ENCODE measurements at places on chromosomes 6 and 20.

DNA sequence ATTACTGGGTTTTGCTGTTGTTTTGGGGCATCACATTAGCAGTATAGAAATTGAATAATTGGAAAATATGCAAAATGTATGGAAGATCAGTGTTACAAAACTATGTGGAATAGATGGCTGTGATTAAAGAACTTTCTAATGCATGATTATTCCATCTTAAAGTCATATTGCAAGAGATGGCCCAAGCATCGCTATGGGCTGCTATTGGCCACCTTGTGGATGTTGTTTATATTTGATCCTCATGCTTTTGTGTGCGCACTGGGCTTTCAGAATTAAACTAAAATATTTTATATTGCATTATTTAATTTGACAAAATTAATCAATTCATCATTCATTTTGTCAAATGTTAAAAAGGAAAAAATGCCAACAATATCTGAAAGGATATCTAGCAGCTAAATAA lies 16.1 kb upstream of the HMGN3 start:
- no peak for DNase-seq

DNA sequence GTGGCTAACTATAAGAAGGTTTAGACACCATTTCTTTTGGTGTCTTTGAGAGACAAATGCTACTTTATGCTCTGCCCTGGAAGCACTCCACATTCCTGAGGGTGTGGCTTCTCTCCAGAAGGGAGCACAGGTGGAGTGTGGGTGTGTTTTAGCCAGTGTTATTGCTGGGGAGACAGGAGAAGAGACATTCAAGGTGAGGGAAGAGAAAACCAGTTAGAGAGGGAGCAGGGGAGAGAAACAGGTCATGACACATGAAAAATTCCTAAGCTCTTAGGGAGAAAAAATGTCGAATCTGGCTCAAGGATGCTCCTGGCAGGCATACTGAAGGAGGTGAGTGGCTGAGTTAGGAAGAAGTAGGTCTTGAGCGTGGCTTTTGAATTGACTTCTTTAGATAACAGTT lies 292.8 kb downstream of the CLIC5 start:
- DNase-seq: no peak

DNA sequence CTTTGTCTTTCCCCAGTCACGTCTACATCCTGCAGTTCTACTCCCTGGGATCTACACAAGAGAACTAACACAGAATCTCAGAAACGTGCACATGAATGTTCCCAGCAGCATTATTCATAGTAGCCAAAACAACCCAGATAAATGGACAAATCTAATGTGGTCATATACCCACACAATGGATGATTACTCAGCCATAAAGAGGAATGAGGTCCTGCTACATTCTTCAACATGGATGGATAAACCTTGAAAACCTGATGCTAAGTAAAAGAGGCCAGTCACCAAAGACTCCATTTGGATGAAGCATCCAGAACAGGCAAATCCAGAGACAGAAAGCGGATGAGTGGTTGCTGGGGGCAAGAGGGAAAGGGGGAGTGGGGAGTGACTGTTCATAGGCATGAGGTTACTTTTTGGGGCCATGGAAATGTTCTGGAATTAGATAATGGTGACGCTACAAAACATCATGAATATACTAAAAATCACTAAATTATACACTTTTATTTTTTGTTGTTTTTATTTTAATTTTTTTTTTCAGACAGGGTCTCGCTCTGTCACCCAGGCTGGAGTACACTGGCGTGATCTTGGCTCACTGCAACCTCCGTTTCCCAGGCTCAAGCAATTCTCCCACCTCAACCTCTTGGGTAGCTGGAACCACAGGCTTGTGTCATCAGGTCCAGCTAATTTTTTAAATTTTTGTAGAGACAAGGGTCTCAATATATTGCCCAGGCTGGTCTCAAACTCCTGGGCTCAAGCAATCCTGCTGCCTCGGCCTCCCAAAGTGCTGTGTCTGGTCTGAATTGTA lies 50.8 kb upstream of the DSN1 start:
- no peak for DNase-seq

DNA sequence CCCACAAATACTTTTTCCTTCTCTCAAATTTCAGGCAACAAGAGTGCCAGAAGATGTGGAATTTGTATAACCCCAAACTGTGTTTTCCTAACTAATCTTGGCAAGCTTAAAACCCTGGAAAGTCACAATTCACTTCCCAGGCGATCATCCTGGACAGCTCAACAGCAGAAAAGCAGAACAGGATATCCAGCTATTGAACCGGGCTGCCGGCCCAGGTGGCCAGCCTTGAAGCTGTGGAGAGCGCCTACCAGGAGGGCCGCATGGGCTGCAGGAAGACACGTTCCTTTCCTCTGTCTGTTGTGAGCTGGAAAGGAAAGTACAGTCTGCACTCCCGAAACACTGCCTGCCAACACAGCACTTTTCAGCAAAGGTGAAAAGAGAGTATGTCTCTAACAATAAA lies 719.7 kb upstream of the MARCKS start:
- no peak for DNase-seq

- DNase-seq: no peak
Measured at GRCh38 chr6:130527173-130527572, 161.4 kb downstream of the TMEM200A start.

DNA sequence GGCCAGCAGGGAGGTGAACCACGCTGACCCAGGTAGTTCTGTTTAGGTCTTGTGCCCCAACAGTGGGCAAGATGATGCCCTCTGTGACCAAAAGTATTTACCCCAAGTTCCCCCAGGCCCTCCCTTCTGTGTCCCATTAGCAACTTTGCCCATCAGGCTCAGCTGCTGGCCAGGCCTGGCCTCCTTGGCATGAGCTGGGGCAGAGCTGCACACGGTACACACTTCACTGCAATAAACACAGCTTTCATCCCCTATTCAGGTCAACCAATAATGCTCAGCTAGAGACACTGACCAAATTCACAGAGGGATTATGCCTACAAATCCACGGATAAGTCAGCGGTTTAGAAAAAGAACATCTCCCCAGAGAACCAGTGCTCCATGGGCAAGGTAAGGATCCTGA lies 103.7 kb downstream of the SLC23A2 start:
- DNase-seq: no peak
